GM23248 (cell line): ENCODE measurements at places on chromosomes 1 and 21.

- DNase-seq = no peak
Observed at GRCh38 chr21:36237441-36237840, 80.8 kb downstream of the DOP1B start.

GRCh38 chr1:46197964-46198811 is at the start of gene POMGNT1:
Gene POMGNT1, minus strand, starts transcription at chr1:46198434. Its CDS starts 613 bp downstream, at chr1:46197821.
- DNase-seq = peak; percentile 89

GRCh38 chr1:108734171-108734865 is 12.2 kb upstream of the STXBP3 start:
- DNase-seq = no peak

GRCh38 chr1:64453688-64454087 is 16.2 kb upstream of the CACHD1 start:
- DNase-seq = no peak

- DNase-seq = no peak
Observed at GRCh38 chr1:232751393-232752140, 53.6 kb upstream of the MAP10 start.

- DNase-seq = no peak
Observed at GRCh38 chr1:111805251-111805650, 49.5 kb downstream of the DDX20 start.

GRCh38 chr1:91201694-91202093 is 179.9 kb upstream of the ZNF644 start:
- no peak for DNase-seq

DNA sequence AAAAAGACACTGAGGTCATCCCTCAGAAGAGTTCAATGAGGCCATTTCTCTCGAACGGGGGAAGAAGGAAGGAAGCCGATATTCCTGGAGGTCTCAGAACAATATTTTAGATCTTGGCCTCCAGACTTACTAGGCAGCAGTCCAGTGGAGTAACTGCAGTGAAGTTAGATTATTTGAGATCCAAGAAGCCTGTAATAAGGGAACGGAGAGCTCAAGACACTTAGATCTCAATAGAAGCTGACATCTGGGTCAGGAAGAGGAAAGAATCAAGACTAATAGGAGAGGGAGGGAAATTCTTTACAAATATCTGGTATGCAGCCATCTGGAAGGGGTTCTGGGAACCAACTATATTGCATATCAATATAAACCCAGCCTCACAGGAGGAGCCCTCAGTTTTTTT is 13.6 kb upstream of the ENAH start:
- no peak for DNase-seq

DNA sequence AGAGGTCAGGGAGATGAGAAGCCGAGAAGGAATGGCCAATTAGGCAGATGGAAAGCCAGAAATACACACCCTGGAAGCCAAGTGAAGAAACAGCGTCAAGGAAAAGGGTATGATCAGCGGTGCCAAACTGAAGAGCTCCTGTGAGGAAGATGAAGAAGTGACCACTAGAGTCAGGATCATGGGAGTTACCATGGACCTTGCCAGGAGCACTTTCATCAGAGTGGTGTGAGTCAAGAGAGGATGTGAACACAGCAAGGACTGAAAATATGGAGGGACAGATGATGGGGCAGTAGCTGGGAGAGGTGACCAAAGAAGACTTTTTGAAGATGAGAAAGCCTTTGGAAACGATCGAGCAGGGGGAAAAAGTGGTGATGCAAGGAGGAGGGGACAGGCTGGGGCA is 50.4 kb downstream of the CD34 start:
- no peak for DNase-seq

DNA sequence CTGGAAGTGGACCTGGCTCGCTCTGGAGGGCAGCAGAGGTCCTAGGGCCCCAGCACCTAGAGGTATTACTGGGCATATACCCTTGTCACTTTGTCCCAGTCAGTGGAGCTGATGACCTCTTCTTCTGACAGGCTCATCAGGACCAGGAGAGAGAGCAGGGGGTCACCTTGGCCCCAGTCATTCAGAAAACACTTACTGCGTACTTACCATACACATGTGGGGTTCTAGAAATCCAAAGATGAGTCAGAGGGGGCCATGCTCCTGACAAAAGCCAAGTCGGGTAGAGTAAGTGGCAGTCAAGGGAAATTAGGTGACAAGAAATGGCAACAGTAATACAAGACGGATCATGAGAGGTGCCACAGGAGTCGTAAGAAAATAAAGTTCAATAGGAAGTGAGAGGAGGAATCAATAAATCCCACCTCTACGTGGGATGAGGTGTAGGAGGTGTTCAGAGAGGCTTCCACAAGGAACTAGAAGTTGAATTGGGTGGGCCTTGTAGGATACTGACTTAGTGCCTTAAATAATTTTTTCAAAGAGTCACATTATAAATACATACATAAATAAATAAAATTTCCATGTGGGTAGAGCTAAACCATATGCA is 6.8 kb downstream of the KCNC4 start:
- DNase-seq = no peak
